Esophagus squamous epithelium (tissue), 5 donors: ENCODE measurements at places on chromosomes 11 and 22.

DNA sequence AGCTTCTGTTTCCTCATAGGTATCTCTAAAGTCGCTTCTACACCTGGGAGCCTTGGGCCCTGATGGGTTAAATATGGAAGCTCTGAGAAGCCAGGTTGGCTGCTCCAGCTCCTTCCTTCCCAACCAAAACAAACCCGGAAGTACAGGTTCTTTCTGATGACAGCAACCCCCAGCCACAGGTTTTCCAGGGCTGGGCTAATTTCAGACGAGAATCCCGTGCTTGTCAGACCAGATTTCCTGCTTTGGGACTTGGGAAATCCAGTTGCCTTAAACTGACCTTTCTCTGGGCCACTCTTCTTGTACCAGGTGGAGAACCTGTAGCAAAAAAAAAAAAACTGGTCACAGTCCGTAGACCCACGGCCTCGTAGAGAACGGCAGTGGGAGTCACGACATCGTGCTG is 51.9 kb downstream of the RBX1 start:
- no peak for DNase-seq

GRCh38 chr11:34363363-34364084 is 5.7 kb upstream of the ABTB2 start:
- no peak for DNase-seq

- no peak for DNase-seq
These were observed 11.2 kb downstream of the MPST start for GRCh38 chr22:37030560-37031281.

GRCh38 chr11:134349802-134350355 is 18.1 kb downstream of the GLB1L2 start:
- DNase-seq = no peak

- no peak for DNase-seq
These were observed 14.8 kb downstream of the COMMD9 start for GRCh38 chr11:36274414-36274813.

DNA sequence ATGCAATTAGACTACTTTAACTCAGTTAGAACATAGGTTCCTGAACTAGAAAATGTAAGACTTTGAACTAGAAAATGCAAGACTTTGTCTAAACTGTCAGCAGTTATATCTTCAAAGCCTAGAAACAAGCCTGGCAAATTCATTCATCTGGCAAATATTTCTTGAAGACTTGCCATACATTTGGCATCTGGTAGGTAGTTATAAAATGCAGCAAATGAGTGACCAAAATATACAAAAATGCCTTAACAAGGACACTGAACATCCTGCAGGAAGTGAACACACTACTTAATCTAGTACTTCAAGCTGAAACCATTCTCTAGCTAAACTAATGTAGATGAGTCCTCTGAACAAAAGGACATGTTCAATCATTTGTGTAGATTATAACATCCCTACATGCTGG is 84.7 kb upstream of the SCUBE2 start:
- no peak for DNase-seq

GRCh38 chr22:46564084-46564714 is 26.8 kb upstream of the CELSR1 start:
- no peak for DNase-seq

- no peak for DNase-seq
These were observed 46.4 kb downstream of the LARGE2 start for GRCh38 chr11:45968901-45969300.

GRCh38 chr11:12537778-12538401 is 136.3 kb upstream of the TEAD1 start:
- DNase-seq = no peak

- DNase-seq = no peak
These were observed 61.1 kb downstream of the ARHGAP42 start for GRCh38 chr11:100748153-100748552.

DNA sequence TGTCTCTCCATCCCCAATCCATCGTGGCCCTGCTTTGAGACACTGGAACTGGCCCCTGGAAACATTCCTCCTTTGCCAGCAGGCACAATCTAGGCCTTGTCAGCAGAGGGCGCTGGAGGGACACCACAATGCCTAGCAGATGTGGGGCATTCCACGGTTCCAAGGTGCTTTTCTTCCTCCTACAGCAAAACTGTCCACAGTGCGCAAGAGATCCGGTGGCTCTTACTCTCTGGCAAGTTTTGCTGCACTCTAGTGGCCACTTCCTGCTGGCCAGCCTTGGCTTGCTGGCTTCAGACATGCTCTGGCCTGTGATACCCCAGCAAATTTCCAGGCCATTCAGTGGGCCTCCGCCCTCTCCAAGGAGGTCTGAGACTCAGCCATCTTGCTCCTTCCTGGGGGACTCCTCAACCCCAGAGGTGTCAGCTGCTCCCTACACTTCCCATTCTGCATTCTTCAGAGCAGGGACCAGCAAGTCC is 17.1 kb upstream of the RBM4B start:
- peak; percentile 51 for DNase-seq

DNA sequence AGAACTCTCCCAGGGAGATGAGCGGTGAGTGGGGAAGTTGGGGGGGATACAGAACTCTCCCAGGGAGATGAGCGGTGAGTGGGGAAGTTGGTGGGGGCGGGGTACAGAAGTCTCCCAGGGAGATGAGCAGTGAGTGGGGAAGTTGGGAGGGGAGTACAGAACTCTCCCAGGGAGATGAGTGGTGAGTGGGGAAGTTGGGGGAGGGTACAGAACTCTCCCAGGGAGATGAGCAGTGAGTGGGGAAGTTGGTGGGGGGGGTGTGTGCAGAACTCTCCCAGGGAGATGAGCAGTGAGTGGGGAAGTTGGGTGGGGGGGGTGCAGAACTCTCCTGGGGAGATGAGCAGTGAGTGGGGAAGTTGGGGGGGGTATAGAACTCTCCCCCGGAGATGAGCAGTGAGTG is 186.5 kb downstream of the SHANK2 start:
- no peak for DNase-seq

GRCh38 chr11:77842441-77843121 is 21.6 kb downstream of the AAMDC start:
- DNase-seq = no peak

- no peak for DNase-seq
These were observed 96.5 kb downstream of the SHANK2 start for GRCh38 chr11:71155846-71156245.

DNA sequence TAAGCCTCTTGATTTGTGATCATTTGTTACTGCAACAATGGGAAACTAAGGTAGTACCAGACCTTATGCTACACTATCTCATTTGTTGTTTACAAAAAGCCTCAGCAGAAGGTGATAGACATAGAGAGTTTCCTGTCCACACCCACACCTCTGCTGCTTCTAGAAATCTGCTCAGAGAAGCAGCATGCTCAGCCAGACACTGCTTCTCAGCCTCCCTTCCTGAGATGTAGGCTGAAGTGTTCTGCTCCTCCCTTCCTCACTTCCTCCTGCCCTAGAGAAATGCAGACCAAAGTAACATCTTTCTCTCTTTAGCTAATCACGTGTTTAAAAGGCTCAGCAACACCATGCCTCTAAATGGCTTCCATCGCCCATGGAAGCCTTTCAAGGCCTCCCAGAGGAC is 88.4 kb downstream of the SLC1A2 start:
- DNase-seq = no peak

- DNase-seq = no peak
These were observed 94.2 kb downstream of the FCHSD2 start for GRCh38 chr11:73047773-73048371.

DNA sequence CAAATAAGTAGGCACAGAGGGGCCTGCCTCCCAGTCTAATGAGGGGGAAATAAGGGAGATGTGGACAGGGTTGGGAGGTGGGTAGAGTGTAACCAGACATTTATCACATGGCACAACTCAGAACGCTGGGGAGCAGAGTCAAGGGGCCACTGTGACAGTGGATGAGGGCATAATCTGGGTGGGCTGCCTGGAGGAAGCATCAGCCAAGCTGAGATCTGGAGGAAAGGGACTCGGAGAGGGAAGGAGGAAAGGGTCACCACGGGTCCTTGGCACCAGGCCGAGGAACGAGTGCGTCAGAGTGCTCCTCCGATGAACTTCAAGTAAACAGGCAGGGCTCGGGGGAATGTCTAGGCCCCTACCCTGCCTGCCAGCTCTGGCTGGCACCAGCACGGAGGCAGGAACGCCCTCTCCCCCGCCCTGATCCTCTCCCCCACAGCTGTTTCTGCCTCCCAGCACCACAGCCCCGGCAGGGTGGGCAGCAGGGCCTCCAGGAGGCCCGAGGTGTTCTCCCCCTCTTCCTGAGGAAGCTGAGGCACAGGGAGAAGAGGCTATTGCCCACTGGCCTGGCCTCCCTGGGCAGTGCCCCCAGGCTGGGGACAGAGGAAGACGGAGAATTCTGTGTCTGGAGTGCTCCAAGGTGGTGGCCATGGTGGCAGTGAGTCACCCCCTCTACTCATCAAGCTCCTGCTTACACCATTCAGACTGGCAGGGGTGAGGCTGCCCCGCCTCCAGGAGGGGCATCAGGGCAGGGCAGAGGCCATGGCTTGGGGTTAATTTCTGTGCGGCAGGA is 4.2 kb downstream of the ALDH3B1 start:
- DNase-seq = no peak

DNA sequence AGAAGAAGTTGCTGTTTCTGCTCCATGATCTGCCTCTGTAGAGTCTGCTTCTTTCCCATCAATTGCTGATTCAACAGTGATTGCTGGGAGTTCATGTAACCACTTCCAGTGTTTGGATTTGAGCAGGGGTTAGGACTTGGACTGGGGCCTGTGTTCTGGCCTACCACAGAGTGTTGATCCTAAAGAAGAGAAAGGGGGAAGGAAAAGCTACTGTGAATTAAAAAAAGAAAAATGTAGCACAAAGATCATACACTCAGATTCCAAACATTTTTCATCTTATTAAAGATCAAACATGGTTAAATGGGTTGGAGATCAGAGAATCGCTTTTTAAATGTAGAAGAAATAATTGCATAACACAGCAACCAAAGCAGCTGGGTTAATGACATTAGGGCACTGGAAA is 67.6 kb upstream of the MTMR2 start:
- DNase-seq = no peak

- no peak for DNase-seq
These were observed 16.1 kb upstream of the BRSK2 start for GRCh38 chr11:1373536-1374214.

GRCh38 chr22:41470886-41471285 is 2.0 kb downstream of the ACO2 start:
- no peak for DNase-seq

DNA sequence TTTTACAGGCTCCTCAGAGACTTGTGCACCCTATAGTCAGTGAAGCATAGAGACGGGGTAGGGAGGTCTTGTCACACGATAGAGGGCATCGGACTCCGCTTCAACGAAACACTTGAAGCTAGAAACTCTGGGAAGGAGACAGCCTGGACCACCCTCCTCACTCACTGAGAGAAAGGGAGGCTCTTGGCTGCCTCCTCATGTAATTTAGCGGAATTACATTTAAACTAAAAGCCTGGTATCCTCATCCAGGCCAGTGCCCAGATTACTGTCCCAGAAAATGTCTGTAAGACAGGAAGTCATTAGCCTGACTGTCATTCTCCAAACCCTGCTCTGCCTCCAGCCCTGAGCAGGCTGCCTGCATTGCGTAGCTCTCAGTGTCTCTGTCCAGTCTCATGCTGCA is 36.0 kb downstream of the TTLL1 start:
- DNase-seq = no peak

GRCh38 chr11:72114570-72114969 is 2.1 kb upstream of the ANAPC15 start:
- no peak for DNase-seq

GRCh38 chr11:126362879-126363655 is 7.6 kb downstream of the ST3GAL4 start:
- DNase-seq = no peak

- no peak for DNase-seq
These were observed 32.5 kb upstream of the PANX2 start for GRCh38 chr22:50138041-50138440.

DNA sequence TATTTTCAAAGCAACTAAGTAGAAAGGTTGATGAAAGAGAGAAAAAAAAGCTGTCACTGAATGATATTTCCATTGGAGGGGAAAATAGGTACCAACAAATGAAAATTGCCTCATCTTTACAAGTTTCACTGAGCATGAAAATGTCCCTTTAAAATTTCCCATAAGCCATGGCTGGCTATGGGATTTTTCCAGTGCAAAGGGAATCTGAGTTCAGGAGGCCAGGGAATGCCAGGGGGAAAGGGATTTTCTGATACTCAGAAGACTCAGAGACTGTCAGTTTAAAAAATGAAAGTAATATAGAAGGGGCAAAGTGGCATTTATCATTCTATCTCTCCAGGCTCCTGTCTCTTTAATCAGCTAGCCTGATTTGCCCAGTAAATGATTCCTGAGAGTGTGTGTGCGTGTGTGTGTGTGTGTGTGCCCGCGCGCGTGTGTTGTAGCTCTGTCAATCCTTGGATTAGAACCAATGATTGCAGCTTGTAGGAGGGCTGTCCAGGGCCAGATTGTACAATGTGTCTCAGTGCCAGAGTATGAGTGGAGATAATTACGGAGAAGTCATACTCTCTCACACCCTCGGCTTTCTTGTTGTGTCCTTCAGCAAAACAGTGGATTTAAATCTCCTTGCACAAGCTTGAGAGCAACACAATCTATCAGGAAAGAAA is at the start of gene NTM:
TSS of gene NTM (plus strand) at position 526 of the 662 bp plus-strand sequence.
- no peak for DNase-seq

GRCh38 chr11:102062106-102062505 is 14.9 kb downstream of the CFAP300 start:
- no peak for DNase-seq

GRCh38 chr11:86126862-86127261 is 58.0 kb upstream of the PICALM start:
- DNase-seq = no peak

- no peak for DNase-seq
These were observed 5.2 kb downstream of the SCYL1 start for GRCh38 chr11:65530157-65530496.

DNA sequence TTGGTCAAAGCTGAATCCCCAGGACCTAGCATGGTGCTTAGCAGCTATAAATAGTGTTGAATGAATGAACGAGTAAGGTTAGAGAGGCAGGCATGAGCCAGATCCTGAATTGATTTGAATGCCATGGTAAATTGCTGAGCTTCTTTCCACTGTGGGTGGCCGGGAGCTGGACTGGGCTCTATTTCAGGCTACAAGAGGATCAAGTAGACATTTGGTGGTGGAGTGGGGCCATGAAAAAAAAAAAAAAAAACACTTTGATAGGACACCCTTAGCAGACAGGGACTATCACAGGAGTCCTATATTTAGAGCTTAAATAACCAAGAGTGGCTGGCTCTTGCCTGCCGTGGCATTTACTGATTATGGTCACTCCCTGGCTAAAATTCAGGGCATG is 77.6 kb downstream of the MIAT start:
- no peak for DNase-seq

DNA sequence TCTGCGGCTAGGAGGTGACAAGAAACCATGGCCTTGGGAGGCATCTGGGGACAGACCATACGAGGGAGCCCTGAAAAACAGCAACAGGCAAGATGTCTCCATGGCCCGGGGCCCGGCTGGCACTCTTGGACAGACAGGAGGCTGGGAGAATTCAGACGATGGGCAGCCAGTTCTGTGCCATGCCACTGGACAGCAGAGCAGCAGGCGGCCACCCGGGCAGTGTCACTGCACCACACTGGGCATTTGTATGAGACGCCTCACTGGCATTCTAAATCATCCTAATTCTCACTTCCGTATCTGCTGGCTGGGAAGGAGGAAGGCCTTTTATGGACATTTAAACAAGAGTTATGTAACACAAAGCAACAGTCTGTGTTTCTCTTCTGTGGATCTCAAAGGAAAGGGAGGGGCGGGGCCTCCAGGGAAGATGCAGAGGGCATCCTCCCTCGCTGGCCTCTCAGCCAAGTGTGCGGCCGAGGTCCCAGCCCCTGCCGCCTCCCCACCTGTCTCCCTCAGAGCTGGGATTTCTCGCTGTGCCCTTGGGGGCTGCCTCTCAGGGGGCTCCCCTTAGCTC is 350.3 kb downstream of the SHANK2 start:
- no peak for DNase-seq

GRCh38 chr11:46120346-46121300 is 631 bp downstream of the PHF21A start:
- no peak for DNase-seq
